ENCODE measurements at places on chromosomes 13 and 19.

DNA sequence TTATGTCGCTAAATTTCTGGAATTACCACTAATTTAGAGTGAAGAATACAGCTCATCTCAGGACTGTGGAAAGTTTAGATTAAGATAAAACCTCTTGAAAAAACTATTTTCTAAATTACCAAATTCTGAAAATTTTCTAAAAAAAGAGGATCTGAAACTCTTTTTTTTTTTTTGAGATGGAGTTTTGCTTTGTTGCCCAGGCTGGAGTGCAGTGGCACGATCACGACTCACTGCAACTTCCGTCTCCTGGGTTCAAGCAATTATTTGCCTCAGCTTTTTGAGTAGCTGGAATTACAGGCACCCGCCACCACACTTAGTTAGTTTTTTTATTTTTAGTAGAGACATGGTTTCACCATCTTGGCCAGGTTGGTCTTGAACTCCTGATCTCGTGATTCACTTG lies 16.6 kb upstream of the ZNF253 start:
- no peak for DNase-seq

- no peak for DNase-seq
These were observed 605.8 kb downstream of the UQCRFS1 start for GRCh38 chr19:28607066-28607583.

DNA sequence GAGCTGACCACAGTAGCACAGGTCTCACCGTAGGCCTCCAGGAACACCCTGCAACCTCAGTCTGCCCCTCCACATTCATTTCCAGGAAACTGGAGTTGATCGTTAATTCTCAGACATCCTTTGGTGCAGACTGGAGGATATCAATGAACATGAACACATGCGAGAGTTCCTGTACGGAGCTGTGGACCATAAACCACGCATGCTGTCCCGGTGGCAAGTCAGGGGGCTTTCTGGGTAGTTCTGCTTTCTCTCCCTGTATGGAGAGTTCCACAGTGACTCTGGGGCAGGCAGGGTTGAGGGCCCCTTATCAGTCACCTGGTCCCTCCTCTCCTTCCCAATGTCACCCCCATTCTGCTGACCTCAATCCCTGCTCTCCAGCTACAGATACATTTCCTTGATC lies 55.5 kb upstream of the URI1 start:
- no peak for DNase-seq

GRCh38 chr19:32318884-32319520 lies 26.4 kb upstream of the ZNF507 start:
- peak; percentile 11 for DNase-seq

DNA sequence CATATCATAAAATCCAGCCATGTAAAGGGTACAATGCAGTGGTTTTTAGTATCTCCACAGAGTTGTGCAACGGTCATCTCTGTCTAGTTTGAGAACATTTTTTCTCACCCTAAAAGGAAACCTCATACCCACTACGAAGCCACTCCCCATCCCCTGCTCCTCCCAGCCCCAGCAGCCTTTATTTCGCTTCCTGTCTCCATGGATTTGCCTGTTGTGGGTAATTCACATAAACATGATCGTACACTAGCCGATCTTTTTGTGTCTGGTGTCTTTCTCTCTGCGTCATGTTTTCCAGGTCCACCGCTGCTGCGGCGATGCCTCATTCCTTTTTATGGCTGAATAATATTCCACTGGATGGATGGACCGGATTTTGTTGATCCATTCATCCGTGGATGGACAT lies 28.6 kb downstream of the BICRA start:
- no peak for DNase-seq

DNA sequence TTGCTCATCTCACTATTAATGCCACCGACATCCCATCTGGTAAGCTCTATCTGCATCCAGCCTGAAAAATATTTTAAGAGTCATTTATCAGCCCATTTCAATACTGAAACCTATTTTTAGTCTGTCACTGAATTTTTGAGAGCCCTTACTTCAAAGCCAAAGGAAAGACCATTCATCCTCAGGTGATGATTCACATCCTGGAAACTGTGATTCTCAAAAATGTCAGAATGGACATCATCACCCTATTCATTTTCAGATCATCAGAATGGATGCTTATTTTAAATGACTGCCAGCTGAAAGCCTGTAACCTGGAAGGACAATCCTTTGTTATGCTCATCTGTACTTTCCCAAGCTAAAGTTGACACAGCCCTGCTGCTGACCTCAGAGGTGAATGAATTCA lies 27.0 kb downstream of the TNFSF11 start:
- DNase-seq: no peak

- DNase-seq: no peak
These were observed 16.2 kb upstream of the AP1M2 start for GRCh38 chr19:10603084-10603872.

DNA sequence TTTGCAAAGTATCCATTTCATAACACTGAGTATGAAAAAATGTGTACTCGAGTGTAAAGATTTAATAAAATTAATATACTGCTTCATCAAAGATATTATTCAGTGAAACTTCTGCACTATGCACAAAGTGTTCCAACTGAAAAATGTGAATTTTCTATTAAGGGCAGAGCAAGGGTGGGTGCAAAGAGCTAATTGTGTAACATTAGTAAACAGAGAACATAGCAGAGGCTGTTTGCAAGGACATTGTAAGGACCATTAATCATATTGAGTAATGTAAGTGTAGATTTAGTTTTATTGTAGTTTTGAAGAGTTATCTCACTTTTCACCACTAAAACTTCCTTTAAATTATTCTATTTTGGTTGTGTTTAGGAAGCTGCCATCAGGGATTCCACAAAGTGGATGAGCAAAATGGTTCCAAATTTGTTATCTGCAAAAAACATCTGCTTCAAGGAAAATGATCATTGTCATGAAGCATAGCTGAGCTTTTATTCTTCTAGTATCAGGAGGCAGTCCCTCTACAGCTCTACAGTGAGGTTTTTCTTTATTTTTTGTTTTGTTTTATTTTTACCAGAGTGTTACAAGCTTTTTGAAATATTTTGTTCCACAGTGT lies 1375.4 kb downstream of the SLITRK1 start:
- DNase-seq: no peak

DNA sequence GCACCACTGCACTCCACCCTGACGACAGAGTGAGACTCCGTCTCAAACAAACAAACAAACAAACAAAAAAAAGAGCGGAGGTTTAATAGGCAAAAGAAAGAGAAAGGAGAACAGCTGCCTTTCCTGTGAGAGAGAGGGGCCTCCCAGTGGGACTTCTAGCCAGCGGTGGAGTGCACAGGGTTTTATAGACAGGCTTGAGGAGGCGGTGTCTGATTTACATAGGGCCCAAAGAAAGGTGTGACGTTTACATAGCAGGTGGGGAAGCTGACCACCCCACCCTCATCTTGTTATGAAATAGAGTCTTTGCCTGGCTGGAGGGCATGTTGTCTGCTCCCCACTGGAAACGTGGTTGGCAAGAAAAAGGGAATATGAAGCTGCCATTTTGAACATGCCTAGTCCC lies 106.0 kb upstream of the CSNK1A1L start:
- no peak for DNase-seq

DNA sequence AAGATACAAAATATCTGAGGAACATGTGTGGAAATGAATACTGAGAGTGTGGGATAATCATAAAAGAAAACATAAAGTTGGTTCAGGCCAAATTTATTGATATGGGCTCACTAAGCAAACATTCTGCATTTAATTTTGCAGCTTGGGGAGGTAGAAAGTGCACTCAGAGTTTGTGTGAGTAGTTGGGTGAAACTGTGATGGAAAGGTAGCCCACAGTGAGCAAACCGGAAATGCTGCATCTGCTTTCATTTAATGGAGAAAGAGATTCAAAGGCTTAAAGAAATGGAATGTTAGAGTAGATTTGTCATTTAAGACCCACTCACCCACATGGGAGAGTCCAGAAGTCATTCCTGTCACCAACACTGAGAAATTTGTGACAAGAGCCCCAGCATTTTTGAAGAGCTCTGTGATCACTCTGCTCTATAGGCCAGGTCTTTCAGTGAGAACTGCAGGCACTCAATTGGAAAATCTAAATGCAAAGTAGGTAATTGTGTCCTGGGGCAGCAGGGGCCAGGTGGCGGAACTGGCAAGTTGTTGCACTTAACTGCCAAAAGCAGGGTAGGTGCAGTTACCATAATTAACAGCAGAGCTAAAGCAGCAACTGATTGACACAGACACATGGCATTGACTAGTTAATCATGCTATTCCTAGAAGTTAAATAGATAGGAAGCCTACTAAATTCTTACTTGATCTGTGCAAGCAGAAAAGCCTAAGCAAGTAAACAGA lies 1228.3 kb upstream of the PCDH20 start:
- DNase-seq: no peak

DNA sequence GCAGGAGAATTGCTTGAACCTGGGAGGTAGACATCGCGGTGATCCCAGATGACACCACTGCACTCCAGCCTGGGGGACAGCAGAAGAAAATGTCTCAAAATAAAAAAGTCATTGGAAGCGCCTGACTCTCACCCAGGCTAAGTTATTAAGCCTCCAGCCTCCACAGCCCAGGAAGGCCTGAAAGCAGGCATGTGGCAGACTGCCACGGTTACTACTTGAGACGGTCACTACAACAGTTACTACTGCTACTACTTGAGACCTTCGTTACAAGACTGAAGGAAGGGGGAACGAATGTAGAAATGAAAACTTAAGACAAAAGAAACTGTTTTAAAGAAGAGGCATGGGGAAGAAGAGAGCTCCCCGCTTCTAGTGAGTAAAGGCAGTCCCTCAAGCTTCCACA lies 9.6 kb downstream of the PRR22 start:
- no peak for DNase-seq

DNA sequence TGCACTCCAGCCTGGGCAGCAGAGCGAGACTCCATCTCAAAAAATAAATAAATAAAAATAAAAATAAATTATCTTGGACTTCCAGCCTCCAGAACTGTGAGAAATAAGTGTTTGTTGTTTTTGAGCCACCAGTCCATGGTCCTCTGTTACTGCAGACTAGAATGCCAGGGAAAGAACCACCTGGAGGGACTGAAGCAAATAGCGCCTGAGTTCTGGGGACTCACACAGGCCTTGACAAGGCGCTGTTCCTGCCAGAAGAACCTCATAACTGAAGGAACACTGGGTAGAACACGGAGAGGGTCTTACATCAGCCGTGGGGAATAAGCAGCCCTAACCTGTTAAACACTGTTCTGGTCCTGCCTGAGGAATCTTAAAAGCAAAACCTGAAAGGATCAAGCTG lies 8.4 kb upstream of the LENG8 start:
- no peak for DNase-seq

GRCh38 chr13:43544011-43544410 lies 242.8 kb downstream of the ENOX1 start:
- DNase-seq: no peak

DNA sequence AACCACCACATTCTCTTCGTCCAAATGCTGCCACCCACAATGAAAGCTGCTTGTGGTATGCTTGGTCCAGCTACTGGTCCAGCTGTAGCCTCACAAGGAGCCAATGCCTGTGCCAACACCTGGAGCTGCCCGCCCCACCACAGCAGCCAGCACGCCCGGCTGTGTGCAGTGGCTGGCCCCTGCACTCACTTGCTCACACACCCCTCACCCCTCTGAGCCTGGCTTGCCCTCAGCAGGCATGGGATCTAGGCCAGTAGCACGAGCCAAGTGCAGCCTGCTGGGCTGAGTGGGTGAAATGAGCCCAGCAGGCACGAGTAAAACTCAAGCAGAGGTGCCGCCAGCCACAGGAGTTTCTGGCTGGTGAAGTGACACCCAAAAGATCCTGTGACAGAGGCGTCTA lies 2096.4 kb upstream of the PCDH20 start:
- DNase-seq: no peak

GRCh38 chr13:40781717-40782116 lies 7.7 kb upstream of the SLC25A15 start:
- no peak for DNase-seq

GRCh38 chr19:2309734-2310362 lies 1.9 kb upstream of the LINGO3 start:
- no peak for DNase-seq

DNA sequence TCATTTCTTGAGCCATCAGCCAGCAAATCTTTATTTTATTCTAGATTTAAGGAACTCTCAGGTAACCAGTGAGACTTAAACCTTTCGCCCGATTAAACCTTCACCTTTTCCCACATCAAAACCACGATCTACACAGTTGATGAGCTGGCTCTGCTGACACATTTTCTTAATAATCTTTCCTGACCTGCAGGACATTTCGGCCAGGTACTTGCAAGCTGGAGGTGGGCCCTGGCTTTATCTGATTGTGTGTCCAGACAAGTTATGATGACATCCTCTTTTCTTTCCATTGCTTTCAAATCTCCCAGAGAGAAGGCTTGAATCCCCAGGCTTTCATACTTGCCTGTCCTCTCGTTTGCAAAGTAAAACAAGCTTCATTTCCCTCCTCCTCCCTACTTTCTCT lies 144.2 kb downstream of the EFNB2 start:
- no peak for DNase-seq

DNA sequence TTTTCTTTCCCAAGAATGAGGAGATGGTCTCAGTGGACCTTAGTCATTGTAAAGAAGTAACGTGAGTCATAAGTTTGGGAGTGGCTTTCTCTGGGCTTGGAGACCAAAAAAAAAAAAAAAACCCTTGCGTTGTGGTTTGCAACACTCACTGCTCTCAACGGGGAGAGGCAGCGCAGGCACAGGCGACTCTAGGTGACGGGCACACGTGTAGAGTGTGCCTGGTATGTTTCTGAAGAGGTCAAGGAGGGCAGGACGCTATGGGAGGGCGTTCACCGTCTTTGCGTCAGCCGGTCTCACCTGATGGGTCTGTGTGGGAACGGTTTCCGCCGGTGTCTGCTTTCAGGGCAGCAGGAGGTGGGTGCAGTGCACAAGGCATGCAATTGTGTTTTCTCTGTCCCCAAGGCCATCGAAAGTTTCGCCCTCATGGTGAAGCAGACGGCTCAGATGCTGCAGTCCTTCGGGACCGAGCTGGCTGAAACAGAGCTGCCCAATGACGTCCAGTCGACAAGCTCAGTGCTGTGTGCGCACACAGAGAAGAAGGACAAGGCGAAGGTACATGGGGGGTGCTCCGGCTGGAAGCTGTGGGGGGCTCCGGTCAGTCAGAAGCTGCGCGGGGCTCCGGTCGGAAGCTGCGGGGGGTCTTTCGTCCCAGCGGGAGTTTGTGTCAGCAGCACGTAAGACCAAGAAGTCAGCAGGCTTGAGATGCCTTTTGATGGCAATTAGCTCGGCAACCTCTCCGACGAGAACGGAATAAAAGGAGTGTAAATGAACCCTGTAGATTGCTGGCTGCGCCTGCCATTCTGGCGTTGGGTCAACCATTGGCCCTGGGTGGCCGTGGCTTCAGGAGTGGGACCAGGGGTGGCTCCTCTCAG lies 40.8 kb upstream of the F7 start:
- no peak for DNase-seq

- DNase-seq: no peak
These were observed 2.4 kb downstream of the MEDAG start for GRCh38 chr13:30908416-30908980.

- DNase-seq: no peak
These were observed 101.4 kb downstream of the ABCC4 start for GRCh38 chr13:95199896-95200295.

DNA sequence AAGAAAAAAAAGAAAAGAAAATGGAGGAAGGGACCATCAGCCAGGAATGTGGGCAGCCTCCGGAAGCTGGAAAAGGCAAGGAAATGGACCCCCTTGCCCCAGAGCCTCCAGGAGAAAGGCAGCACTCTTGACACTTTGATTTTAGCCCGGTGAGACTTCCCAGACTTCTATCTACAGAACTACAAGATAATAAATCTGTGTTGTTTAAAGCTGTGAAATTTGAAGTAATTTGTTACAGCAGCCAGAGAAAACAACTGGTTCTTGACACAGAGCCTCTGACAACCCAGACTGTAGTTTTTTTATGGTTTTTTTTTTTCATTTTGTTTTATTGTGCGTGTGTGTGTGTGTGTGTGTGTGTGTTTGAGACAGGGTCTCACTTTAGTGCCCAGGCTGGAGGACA lies 7.6 kb downstream of the CTU1 start:
- no peak for DNase-seq

All from SK-N-DZ (cell line).